ENCODE measurements at places on chromosomes 3 and 15. TPM values are rescaled to one million over a fixed set of nuclear protein-coding genes. Genes with fewer than 3 reads are reported as not detected.

Gene SLC38A3
- not detected for total RNA-seq

Gene ABI3BP
- not detected for total RNA-seq

Gene EFCC1
- total RNA-seq = not detected

Gene CNTN3
- total RNA-seq = not detected

Gene SCAANT1
- total RNA-seq = not detected

Gene THPO
- not detected for total RNA-seq

Gene LIPH
- not detected for total RNA-seq

Gene GOLGA8O
- total RNA-seq = 9.4 TPM

Gene SUCLG2
- total RNA-seq = 39.1 TPM

Gene NPAP1
- not detected for total RNA-seq

Gene IMPG2
- 0.54 TPM for total RNA-seq

Gene ZIC1
- total RNA-seq = not detected

Gene FSIP1
- total RNA-seq = 0.91 TPM

Gene DMXL2
- 5.2 TPM for total RNA-seq

Gene UMPS
- 33.6 TPM for total RNA-seq

Gene MEGF11
- not detected for total RNA-seq

Gene CHDH
- total RNA-seq = 0.93 TPM

Gene DISP2
- total RNA-seq = 1.0 TPM

Gene GPR176
- total RNA-seq = 0.20 TPM

Gene FBXL22
- total RNA-seq = 1.1 TPM

Gene LMCD1
- total RNA-seq = 0.59 TPM

Gene BFSP2
- 0.44 TPM for total RNA-seq

Gene TTLL13
- 1.4 TPM for total RNA-seq

Gene FBXO40
- not detected for total RNA-seq

Gene CEMIP
- 0.12 TPM for total RNA-seq

Gene CYP1A2
- total RNA-seq = not detected

Gene CTXN2
- not detected for total RNA-seq

Gene VEPH1
- not detected for total RNA-seq

Gene KNL1
- 36.6 TPM for total RNA-seq

Gene RNF168
- 31.1 TPM for total RNA-seq

Gene GOLGA8G
- total RNA-seq = not detected

Gene HESX1
- not detected for total RNA-seq

Gene TRIM59
- 45.1 TPM for total RNA-seq

Gene GRAMD1C
- 0.51 TPM for total RNA-seq

Gene WNT5A
- not detected for total RNA-seq

Gene ZNF80
- total RNA-seq = 0.39 TPM

Gene FGD5
- not detected for total RNA-seq

Gene NR2E3
- total RNA-seq = not detected

Gene PPCDC
- total RNA-seq = 39.6 TPM

Gene CCR9
- total RNA-seq = not detected

Gene RHO
- not detected for total RNA-seq

Gene SERPINI1
- 2.0 TPM for total RNA-seq

Gene P4HTM
- 48.9 TPM for total RNA-seq

Gene LOXL1
- total RNA-seq = 1.0 TPM

Gene KLHL6
- total RNA-seq = 35.1 TPM

Gene TMCO5A
- not detected for total RNA-seq

Data from T-helper 1 cell treated with Interleukin-12 subunit alpha and Interleukin-12 subunit beta and Interleukin-4 antibody, amounts not matched to agents 30 ng/mL and 1 ng/mL, for 36 hours (primary cell).